ENCODE measurements at places on chromosomes 2 and 18.

GRCh38 chr2:101864426-101864825, 127.3 kb upstream of the IL1R2 start:
- no peak for DNase-seq

- peak; percentile 30 for DNase-seq
Measured at GRCh38 chr2:86221066-86221684, 21.9 kb downstream of the MRPL35 start.

GRCh38 chr2:224151161-224151560, 112.1 kb upstream of the SERPINE2 start:
- DNase-seq = no peak

DNA sequence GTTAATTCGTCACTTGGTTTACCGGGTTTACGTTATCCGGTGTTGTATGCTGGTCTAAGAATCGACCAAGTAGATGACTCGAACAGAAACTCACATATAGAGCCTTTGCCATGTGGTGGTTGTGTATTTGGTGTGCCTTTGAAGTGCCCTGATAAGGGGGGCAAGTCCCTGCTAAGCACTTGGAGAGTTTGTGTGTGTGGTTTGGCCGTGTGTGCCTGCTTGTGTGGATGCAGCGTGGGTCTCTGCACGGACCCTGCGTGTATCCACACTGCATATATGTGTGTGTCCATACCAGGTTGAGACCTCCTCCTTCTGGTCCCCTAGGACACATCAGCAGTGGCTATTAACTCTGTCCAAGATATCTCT, 2.4 kb upstream of the CELF4 start:
- DNase-seq = no peak

DNA sequence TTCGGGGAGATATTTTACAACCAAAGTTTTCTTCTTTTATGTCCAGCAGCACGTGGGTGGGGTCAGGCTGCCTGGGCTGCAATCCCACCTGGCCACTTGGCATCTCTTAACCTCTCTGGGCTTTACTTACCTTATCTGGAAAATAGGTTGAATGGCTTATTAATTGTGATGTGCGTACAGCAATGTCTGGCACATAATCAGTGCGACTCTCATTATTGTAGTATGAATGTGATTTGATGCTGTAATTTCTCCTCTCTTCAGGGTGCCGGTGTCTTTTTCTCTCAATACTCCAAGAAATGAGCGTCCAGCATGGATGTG, 2.0 kb upstream of the ZAP70 start:
- DNase-seq = no peak

DNA sequence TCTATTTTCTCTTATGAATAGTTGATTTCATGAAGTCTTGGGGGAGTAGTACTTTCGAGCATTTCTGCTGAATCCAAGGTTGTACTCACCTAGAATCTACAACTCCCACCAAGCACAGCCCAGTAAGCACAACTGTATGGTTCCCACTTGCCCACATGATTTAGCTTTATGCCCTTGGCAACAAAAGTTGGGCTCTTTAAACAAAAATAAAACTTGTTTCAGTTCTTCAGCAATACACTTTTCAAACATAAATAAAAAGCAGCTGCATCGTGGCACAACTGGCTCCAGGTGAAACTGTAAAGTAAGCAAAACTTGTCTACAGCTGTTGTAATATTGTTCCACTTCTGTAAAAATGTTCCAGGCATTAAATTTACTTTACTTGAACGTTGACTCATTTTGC, 99.8 kb upstream of the FSIP2 start:
- no peak for DNase-seq

DNA sequence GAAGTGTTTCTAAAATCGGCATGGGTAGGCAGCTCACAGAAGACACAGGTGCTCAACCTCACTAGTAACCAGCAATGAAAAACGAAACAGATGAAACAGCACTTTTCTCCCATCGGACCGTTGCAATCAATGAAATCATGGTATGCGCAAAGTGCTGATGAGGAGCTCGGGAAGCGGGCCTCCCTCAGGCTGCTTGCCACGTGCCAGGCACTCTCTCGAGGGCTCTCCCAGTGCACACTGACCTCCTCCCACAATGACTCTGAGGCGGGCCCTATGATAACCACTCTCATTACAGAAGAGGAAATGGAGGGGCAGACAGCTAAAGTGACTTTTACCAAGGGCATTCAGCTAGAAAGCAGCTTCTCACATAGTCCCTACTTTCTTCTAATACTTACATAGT, 3.8 kb upstream of the ANKRD23 start:
- no peak for DNase-seq

DNA sequence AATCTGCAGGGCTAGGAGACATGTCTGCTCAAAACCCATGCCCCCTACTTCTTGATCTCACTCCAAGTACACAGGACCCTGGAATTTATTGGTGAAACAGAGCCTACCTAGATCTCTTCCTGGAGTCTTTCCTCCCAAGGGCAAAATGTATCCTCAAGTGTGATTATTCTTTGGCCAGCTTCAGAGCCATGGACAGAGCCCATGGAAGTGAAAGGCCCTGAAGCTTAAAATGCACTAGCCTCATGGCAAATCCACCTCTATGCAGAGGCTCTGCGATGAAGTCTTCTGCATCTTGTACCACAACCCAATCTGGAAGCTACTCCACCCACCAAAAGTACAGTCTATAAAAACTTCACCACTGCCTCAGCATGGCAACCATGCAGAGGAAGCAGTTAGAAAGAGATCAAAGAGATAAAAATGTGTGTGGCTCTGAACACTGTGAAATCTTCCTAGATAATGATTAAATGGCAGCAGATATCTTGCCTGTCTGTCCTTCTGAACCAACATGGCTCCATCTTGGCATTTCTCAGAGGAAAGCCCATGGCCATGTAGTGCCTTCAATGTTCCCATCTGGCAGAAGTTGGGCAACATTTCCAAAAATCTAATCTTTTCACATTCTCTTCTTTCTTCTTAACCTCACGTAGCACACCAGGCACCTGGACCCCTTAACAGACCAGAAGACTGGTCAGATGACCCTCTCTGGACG, 142.9 kb upstream of the KLF7 start:
- DNase-seq = no peak

DNA sequence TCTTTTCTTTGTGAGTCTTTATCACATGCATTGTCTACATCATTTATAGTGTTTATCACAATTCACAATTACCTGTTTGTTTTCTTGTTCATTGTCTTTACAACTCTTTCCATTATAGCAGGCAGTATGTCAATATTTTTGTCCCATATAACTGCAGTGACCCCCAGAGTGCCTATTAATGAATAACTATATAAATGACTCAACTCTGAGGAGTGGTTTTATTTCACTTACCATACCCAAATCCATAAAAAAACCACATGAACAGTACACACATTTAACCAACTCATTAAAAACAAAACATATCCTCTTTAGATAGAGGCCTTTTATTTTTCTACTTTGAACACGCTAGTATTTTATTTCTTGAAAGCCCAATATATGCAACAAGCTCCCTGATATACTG, 1419.1 kb upstream of the NXPH2 start:
- DNase-seq = no peak

DNA sequence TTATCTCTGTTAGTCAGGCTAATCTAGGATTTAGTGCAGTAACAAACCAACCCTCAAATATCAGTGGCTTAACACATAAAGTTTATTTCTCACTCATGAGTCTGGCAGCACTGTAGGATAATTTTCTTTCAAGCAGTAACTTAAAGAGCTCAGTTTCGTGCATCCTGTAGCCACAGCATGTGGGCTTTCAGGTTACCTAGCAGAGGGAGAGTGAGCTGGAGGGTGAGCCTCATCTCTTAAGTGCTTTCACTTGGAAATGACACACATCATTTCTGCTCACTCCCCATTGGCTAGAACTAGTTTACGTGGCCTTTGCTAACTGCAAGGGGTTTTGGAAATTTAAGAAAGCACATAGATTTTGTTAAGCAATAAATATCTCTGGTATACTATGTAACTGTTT, 96.9 kb downstream of the KCNS3 start:
- DNase-seq = no peak

DNA sequence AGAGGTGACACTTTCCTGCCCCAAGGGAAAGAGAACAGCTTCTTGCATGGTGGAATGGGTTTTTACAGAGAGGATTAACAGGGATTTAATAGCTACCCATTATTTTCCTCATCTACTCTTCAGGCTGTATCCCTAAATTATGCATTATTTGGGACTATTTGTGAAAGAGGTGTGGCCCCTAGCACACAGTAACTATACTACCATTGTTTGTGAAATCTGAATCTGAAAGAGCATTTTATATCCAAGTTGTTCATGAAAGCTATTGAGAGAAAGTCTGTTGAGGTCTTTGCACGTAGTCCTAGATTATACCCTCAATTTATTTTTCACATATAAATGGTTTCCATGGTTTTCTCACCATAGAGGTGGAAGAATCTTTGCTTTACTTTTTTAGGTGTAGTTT, 78.1 kb downstream of the SPTBN1 start:
- DNase-seq = no peak

DNA sequence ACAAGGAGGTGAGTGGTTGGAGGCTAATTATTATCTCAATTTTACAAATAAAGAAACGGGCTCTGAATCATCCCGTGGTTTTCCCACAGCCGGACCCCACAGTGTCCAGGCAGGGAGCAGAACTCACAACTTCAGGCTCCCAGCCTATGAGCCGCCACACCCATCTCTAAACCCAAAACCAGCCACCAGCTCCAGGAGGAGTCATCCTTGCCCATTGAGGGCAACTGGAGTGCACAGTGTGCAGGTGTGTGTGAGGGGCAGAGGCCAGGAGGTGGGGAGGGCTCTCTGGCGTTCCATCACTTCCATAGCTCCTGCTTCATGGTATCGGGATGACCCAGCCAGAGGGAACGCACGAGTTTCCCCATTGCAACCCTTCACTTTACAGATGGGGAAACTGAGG, 144.5 kb downstream of the CYP26B1 start:
- no peak for DNase-seq

DNA sequence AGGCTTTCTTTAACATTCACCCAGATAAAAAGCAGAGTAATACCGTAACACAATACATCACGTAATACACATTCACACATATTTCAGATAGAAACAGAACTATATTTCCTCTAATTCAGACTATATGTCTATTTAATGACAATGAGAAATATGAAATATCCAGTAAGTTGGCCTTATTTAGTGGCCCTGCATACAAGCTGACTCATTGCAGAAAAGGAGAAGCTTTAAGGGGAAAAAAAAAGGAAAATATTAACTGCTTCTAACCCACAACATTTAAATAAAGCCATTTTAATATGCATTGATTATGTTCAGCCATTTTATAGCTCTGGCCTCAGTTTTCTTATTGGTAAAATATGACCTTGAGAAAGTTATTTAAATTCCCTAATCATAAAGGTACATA, 94.8 kb downstream of the PPP1R1C start:
- no peak for DNase-seq

- no peak for DNase-seq
Measured at GRCh38 chr2:236764716-236765115, 195.1 kb downstream of the ACKR3 start.

- DNase-seq = no peak
Measured at GRCh38 chr2:216394881-216395280, 17.4 kb upstream of the SMARCAL1 start.

- DNase-seq = no peak
Measured at GRCh38 chr2:208373460-208374089, 33.0 kb upstream of the PTH2R start.

DNA sequence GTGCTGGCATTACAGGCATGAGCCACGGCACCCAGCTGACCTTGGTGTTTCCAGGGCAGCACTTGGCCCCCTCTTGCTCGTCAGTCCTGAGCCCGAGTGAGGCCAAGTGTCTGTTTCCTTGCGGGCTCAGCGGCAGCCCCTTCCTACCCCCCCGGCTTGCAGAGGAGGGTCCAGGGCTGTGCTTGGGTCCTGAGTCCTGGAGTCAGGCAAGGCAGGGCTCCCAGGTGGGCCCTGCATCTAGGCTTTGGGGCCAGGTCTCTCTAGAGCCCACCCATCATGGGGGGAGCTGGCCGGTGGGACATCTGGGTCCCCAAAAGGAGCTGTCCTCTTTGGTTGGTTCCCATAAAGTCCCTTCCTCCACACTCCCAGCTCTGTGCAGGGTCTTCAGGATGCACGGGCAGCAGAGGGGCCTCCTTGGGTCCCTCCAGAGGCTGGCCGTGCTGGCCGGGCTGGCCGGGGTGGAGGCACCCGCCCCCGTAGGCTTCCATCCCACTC, 63.7 kb upstream of the HPCAL1 start:
- DNase-seq = no peak

- DNase-seq = no peak
Measured at GRCh38 chr2:96436961-96437360, 68.2 kb downstream of the NEURL3 start.

Data from stimulated activated CD4-positive, alpha-beta T cell treated with anti-CD3 and anti-CD28 coated beads, Interleukin-1b, Interleukin-23, amount 100 ng/mL, for 24 hours (primary cell).